Prostate gland (tissue), 2 donors: ENCODE measurements at places on chromosomes 13 and 19. TPM values are rescaled to one million over a fixed set of nuclear protein-coding genes. Genes with fewer than 3 reads are reported as not detected.
A peak's percentile ranks its signal among the peaks of the same experiment; 100 is the strongest.

The COG6 gene
- 27.6 TPM for total RNA-seq

The COX6B2 gene
- not detected for total RNA-seq

The MAP3K10 gene
- total RNA-seq = 10.5 TPM

GRCh38 chr19:1302533-1303239 is 17.0 kb downstream of the EFNA2 start:
- no peaks in the 10 kb centered on the region for H3K36me3 ChIP-seq
- H3K4me1 ChIP-seq = no peaks in the 10 kb centered on the region
- no peak for DNase-seq
- no peak overlapping the region for H3K27ac ChIP-seq
- no peak overlapping the region for H3K4me3 ChIP-seq
- no peaks in the 10 kb centered on the region for H3K27me3 ChIP-seq

DNA sequence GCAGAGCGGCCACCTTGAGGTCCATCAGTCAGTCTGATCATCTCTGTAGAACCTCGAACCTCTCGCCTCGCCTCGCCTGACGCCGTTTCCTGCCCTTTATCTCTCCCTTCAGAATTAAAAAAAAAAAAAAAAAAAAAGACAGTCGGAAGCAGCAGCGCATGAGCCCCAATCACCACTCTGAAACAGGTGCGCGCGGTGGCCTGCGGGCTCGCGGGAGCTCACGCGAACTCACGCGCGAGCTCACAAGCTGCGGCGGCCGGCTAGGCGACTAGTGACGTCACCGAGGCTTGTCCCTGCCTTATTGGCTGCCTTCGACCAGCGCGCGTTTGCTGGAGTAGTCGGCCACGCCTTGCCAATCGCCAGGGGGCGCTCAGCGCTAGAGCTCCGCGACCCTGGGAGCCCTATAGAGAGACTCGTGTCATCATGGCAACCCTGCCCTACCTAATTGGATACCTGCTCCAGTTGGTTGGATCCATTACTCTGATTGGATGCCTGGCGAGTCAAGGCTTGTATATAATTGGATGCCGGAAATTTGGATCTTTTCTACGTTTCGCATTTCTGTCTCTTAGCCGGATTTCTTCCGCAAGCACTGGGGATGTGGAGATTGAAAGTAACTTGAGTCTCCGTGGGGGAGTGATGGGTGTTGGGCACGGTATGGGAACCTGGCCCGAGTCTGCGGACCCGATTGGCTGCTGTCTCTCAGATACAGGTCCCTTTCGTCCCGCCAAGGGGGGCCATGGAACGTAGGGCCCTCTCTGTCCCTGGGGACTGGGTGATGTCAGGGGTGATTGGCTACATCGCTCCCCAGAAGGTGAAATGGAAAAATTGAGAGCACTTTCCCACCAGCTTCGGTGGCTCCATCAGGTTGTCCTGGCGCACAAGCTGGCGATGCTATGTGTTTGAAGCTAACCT is 31.6 kb downstream of the SYT3 start:
- DNase-seq = peak; percentile 38
- no peak overlapping the region for H3K4me3 ChIP-seq
- H3K36me3 ChIP-seq = no peaks in the 10 kb centered on the region
- no peaks in the 10 kb centered on the region for H3K27me3 ChIP-seq

The GPR4 gene
- total RNA-seq = 0.55 TPM

DNA sequence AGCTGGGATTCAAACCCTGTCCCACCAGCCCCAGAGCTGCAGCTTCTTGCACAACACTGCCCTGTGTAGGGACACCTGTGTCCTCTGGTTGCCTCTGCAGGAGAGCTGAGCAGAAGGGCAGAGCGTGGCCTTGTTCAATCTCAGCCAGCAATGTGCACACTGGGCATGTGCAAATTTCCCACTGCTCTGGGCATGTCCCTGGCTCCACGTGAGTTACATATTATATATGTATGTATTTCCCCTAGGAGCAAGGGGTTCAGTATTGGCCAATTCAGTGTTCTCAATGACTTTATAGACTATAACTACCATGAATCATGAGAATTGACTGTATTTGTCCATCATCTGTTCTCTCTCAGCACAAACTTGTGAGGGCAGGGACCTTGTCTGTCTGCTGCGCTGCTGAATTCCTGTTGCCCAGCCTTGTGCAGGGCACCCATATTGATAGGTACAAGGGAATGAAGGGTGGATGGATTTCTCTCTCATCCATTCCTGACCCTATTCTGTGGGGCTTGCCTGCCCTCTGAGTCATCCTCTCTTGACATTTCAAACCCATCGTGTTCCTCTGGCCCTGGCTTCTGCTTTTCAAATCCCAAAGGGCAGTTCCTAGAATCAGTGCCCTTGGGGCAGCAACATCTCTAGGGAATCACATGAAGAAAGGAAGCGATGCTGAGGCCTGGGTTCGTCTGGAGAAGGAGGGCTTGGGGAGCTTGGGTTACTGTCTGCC is 69.7 kb downstream of the ERICH6B start:
- H3K4me3 ChIP-seq = no peak overlapping the region
- no peak for DNase-seq
- H3K27ac ChIP-seq = no peak overlapping the region
- no peaks in the 10 kb centered on the region for H3K4me1 ChIP-seq
- peaks cover 2% of the 10 kb centered on the region for H3K27me3 ChIP-seq
- H3K36me3 ChIP-seq = no peaks in the 10 kb centered on the region

DNA sequence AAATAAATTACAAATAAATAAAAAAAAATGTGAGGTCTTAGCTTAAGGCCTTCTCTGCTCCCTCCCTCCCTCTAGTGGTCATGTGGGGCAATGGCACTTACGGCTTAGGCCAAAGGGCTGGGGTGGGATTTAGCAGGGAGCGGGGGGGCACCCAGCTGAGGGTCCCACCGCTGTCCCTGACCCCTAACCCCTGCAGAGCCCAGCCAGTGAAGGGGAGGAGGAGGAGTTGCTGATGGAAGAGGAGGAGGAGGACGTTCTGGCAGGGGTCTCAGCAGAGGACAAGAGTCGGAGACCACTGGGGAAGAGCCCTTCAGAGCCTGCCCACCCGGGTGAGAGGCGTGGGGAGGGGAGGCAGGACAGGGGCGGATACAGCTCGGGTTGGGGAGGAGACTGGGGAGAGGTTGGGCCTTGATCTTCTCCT is 9.3 kb downstream of the MPND start:
- H3K27ac ChIP-seq = no peak overlapping the region
- no peak for DNase-seq
- no peaks in the 10 kb centered on the region for H3K27me3 ChIP-seq
- no peaks in the 10 kb centered on the region for H3K4me1 ChIP-seq
- H3K36me3 ChIP-seq = no peaks in the 10 kb centered on the region
- H3K4me3 ChIP-seq = no peak overlapping the region

GRCh38 chr13:80502359-80502758 is 161.4 kb upstream of the SPRY2 start:
- no peaks in the 10 kb centered on the region for H3K4me1 ChIP-seq
- H3K27me3 ChIP-seq = no peaks in the 10 kb centered on the region
- no peak overlapping the region for H3K27ac ChIP-seq
- no peaks in the 10 kb centered on the region for H3K36me3 ChIP-seq
- no peak for DNase-seq

The KIR3DL2 gene
- not detected for total RNA-seq
